Hypothalamus (tissue), 51 donors: ENCODE measurements at places on chromosomes 7 and 10.
A peak's percentile ranks its signal among the peaks of the same experiment; 100 is the strongest.

DNA sequence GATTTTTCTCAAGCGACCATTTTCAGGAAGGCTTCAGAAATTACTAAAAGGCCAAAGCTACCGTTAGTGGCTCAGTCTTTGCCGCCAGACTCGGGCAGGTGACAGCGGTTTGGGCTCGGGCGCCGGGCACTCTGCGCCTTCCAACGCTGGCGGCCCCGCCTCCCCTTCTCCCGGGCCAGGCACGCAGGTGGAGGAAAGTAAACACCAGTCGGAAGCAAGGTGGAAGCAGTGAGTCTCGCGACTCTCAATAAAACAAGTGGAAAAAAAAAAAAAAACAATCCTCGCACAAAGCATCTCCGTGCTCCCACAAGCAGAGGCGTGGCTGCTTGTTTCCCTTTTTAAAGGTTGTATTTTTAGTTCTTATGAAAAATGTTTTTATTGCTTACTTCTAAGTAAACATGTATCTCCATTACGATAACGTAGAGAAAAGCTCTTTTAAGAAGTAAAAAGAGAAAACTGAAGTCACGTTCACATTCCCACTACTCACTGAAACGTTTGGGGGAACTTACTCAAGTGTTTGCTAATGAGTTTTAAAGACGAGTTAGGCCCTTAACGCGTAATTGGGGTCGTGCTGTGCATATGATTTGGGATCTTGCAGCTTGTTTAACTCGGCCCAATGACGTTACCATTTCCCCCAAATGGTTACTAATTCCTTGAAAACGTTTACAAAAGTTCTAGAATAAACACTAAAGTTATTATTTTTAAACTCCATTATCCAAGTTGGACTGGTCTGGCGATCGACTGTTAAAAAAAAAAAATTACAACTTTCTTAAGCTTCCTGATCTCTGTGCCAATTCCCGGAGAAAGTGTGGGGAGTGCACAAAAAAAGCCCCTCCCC, 864 bp downstream of the CDCA7L start:
- DNase-seq = no peak

DNA sequence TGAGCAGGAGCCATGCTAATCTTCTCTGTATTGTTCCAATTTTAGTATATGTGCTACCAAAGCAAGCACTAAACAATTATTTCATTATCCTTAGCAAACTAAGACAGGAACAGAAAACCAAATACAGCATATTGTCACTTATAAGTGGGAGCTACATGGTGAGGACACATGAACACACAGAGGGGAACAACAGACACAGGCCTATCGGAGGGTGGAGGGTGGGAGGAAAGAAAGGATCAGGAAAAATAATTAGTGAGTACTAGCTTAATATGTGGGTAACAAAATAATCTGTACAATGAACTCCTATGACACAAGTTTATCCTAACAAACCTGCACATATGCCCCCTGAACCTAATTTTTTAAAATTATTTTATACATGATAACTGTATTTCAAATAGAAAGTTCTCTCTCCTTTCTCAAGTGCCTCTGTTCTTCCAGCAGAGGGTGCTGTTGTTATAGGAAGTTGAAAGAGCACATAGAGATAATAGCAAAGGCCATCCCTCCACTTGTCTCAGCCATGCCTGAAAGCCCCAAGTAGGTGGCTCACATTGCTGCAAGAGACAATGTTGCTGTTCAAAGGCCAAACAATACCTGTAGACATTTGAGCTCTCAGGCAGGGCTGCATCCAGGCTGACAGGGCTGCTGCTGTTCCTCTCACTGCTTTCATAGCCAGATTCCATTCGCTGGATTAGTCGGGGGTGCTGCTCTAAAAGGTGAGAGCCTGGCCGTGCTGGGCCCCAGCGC, 33.4 kb upstream of the PPP3CB start:
- DNase-seq = peak; percentile 33

GRCh38 chr10:2196272-2196671, 458.9 kb upstream of the ADARB2 start:
- DNase-seq = no peak

DNA sequence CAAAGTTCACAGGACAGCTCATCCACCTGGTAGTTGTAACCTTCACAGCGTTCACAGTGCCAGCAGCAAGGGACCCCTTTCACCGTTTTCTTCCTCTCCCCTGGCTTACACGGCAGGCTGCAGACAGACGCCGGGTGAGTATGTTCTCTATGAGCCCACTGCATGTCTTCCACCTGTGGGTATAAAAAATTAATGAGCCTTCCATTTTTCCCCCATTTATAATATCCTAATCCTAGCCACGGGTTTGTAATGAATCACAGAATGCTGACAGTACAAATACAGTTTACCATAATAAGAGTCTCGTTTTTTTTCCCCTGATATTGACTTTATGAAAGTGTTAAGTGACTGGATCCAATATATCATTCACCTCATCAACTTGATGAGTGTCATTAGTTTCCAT, 719.0 kb downstream of the GRM8 start:
- no peak for DNase-seq

DNA sequence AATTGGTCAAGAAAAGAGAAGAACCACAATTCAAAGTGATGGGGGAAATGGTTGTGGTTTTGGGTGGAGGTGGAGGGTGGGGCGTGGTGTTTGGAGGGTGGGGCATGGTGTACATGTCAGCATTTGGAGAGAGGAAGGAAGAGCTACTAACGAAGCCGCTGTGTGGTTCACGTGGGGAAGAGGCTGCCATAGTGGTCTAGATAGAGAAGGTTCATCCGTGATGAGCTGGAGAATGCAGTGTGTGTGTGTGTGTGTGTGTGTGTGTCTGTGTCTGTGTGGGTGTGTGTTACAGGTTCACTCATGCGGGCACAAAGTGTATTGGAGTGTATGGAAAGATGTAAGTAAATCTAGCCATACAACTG, 6.1 kb upstream of the VCL start:
- no peak for DNase-seq

DNA sequence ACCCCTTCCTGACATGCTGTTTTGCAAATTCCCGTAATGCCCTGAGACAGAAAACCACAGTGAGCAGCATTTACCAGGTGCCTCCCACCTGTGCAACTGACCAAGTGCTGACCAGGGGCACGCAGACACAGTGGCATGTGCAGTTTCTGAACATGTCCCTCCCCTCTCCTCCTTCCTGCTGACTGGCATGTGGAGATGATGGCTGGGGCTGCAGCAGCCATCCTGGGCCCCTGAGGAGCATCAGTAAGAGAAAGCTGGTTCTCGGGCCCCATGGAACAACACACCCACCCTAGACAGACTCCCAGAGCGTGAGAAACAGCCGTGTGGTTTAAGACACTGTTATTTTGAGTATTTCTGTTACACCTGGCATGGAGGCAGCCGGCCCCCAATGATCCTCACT, 66.2 kb upstream of the PDGFA start:
- DNase-seq = no peak

DNA sequence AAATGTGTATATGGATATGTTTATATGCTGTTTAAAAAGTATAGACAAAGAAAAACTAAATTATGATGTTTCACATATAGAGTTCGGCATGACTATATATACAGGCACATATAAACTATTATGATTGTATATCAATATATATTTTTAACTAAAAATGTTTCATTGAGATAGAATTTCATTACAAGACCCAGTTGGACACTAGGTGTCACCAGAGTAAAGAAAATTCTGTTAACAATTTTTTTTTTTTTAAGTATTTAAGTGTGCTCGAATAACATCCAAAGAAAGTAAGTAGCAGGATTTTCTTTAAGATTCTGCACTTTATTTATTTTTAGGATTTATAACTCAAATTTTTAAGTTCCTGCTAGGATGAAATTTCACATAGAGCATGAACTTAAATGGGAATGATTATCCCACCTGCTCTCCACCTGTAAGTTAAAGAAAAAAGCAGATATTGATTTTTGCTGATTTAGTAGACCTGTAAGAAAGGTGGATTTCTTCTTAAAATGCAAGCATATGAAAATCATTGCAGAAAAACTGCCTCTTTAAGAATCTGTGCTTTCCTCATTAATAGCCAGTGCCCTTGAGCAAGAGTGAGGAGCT, 961.5 kb downstream of the PCDH15 start:
- DNase-seq = no peak

GRCh38 chr7:113504142-113504541, 385.8 kb upstream of the SMIM30 start:
- no peak for DNase-seq

DNA sequence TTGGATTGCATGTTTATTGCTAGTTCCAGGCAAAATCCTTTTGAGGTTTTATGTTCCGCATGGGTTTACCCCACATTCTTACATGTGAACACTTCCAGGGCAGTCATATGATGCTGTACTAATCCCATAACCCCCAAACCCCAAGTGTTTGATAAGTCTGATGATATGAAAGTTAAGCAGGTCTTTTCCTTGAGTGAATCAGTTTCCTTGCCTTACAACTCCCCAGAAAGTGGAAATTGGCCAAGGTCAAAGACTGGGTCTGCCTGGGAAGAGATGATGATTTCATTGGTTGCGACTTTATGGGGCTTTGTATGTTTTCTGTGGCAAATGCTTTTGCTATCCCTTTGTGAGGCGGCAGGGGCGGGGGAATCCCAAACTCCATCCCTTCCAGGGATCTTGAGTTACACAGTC, 24.7 kb downstream of the AFAP1L2 start:
- DNase-seq = no peak

- DNase-seq = no peak
These were observed 301.5 kb downstream of the FZD1 start for GRCh38 chr7:91565499-91566401.

DNA sequence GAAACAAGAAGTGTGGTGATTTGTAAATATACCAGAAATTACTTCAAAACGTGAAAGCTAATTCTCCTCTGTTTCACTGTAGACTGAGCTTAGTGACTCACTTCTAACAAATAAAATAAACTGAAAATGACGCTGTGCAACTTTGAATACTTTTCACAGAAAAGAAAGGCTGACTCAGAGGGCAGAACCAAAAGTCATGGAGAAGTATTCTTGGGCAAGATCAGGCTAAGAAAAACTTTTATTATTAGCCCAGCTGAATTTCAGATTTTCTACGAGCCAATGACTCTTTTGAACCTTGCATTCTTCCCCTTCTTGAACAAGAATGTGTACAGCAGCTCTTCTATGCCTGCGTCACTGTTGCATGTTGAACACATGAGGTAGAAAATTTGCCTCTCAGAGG, 527.3 kb upstream of the GHITM start:
- DNase-seq = no peak

- no peak for DNase-seq
These were observed 358.7 kb downstream of the PHF14 start for GRCh38 chr7:11332186-11332864.

GRCh38 chr7:73899731-73900142, 38.8 kb downstream of the TMEM270 start:
- no peak for DNase-seq

DNA sequence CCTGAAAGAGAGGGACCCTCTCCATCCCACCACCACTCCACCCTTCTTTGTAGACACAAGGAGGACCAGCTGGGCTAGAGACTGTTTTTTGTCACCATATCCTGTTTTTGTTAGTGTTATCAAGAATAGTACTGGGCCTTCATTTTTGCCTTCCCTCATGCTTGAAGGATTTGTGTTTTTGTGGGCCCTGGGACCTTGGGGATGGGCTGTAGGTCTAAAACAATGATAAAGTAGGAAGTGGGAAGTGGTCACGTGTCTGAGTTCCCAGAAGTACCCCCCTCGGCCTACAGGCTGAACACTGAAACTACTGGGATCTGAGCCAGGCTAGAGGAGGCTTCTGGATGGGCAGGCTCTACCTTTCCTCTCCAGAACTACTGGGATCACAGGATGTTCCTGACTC, 8.9 kb downstream of the AGFG2 start:
- no peak for DNase-seq

DNA sequence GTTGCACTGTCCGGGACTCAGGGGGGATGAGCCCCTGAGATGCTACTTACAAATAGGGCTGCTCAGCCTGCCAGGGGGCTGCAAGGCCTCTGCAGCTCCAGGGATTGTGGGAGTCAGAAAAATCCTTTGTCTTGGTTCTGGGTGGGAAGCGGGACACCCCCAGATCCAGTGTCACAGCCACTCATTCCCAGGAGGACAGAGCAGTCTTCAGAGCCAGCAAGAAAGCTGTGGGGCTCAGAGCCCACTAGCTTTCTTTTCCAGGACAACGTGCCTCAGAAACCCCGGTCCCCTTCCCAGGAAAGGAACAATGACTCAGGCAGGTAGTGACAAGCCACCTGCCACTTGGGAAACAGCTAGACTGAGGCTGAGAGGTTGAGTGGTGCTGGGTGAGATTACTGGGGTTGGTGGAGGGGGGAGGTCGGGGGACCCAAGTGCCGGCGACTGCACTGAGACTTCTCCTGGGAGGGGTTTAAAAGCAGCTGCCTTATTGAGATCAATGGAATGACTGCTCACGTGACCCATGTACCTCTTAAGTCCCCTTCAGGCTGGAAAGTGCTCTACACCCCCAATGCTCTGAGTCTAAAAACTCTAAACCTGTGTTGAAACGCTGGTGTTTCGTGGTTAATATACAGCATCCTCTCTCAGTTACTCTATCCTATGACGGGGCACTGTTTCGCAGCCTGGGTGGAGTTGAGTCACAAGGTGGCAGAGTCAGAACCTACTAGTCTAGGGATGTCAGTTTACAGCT, 123.6 kb downstream of the UBE2H start:
- no peak for DNase-seq

- DNase-seq = no peak
These were observed 1139.3 kb upstream of the CELF2 start for GRCh38 chr10:9878383-9878782.

DNA sequence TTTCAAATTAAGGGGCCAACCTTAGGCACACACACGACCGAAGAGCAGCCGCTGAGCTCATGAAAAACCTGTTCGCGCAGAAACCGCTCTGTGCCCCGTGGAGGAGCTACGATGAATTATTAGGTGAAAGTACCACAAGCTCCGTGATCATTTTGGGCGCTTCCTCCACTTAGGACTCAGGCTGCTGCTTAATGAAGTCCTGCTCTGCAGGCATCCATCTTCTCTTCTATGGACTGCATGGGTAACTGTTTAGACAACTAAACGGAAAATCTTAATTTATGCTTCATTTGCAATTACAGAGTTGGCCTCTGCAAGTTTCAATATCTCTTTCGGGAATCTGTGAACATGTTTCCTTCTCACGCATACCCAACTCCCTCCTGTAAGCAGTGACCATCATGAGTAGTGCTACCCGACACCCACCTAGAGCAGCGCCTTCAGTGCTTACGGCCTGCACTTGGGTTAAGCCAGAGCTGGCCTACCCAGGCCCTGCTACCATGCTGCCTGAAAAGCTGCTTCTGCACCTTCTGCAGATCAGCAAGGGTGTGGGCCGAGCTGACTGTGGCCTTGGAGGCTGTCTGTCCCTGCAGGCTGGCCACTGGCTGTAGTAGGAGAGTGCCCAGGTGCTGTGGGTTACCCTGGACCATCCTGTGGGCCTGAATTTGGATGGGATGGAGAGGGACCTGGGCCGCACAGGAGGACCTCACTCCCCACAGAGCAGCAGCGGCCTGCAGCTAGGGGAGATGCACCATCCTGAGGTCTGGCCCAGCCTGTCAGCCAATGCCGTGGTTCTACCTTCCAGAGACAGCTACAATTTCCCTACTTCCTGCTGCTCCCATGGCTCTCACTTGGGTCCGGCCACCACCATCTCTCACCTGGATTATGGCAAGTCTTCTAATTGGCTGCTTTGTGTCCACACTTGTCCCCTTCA, 36.0 kb downstream of the GNA12 start:
- DNase-seq = no peak
